Transverse colon (tissue), 4 donors: ENCODE measurements at places on chromosomes 5 and 9. TPM values are rescaled to one million over a fixed set of nuclear protein-coding genes. Genes with fewer than 3 reads are reported as not detected.

The C9orf85 gene
- 6.7 TPM for total RNA-seq

The ORM2 gene
- total RNA-seq, result not detected

The PCDHB6 gene
- 0.14 TPM for total RNA-seq

The LCN15 gene
- total RNA-seq, result not detected

The SPOCK1 gene
- total RNA-seq, result 34.8 TPM

The PLAC8L1 gene
- total RNA-seq, result not detected

The SLC36A3 gene
- not detected for total RNA-seq

The ANGPTL2 gene
- 30.8 TPM for total RNA-seq

The PAPPA gene
- 1.7 TPM for total RNA-seq

The FBP2 gene
- total RNA-seq, result not detected

GRCh38 chr5:56054666-56055065 is 59.9 kb upstream of the IL6ST start:
- DNase-seq, result no peak

- peak; percentile 69 for DNase-seq
These were observed 21.0 kb upstream of the SCGB3A2 start for GRCh38 chr5:147857302-147858129.

DNA sequence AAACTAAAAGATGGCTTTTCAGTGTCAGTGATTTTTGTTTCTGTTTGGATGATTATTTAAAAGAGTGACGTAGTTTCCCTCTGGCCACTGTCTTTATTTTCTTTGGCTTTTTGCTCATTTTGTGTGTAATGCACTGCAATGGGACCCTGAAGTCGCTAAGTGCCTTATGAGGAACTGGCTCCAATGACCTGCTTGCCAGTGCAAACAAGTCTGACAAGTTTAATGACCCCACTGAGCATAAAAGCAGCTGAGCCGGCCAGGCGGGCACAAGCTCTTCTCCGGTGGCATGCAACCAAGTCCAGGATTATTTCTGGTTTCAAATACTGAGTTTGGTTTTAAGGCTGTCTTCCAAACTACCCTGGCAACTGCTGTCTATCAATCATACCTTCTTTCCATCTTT is 15.6 kb upstream of the GNA14 start:
- peak; percentile 54 for DNase-seq

DNA sequence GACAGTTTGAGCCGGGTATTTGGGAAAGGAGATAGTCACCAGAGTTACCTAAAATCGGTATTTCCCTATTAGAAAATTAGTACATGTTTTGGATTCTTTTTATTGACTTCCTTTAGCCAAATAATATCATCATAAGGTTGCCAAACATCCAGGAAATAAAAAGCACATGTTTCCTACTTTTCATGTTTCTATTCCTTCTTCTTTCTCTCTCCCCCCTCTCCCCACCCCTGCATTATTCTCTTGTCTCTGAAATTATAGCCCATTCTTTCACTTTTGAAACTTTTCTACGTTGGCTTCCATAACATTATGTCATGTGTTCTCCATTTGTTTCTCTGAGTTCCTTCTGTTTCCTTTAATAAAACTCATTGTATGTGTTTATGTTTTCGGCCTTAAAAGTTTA is 161.9 kb downstream of the ALDH1A1 start:
- DNase-seq, result no peak

DNA sequence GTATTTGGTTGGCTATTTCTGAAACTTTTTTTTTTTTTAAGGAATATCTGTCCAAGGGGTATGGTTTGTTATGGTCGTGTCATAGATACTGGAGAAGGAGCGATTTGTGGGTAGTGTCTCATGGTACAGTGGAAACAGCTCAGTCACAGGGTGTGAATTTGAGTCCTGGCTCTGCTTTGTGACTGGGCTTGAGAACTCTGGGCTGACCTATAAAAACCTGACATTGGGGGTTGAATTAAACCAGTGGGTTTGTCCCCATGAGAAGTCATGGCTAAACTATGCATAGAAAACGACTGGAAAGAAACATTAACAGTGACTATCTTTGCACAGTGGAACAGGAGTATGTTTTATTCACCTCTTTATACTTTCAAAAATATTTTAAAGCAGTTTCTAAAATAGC is 54.7 kb downstream of the MACROH2A1 start:
- DNase-seq, result no peak

- no peak for DNase-seq
These were observed 126.1 kb downstream of the SNX18 start for GRCh38 chr5:54643685-54644106.

- DNase-seq, result no peak
These were observed 70.0 kb upstream of the SSBP2 start for GRCh38 chr5:81820863-81821262.

GRCh38 chr5:37851305-37851704 is 11.5 kb upstream of the GDNF start:
- no peak for DNase-seq

- no peak for DNase-seq
These were observed 61.8 kb downstream of the MEF2C start for GRCh38 chr5:88821161-88821560.

GRCh38 chr5:33231935-33232334 is 208.8 kb upstream of the TARS1 start:
- no peak for DNase-seq

DNA sequence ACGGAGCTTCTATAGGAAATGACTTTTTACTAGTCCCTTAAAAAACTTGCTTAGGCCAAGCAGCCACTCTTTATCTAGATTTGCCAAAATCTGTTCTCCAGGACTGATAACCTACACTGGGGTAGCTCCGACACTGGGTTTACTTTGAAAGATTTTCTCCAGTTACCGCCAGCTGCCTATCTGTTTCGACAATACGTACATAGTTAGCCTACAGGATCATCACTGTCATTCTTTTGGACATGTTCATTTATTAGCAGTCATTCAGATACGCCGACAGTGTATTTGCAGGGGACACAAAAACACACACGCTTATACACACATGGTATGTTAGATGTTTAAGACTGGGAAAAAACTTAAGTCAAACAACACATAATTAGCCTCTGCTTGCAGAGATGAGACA is 225.7 kb downstream of the DCP2 start:
- DNase-seq, result no peak

GRCh38 chr5:174084691-174085154 is 39.2 kb downstream of the NSG2 start:
- no peak for DNase-seq

- no peak for DNase-seq
These were observed 25.8 kb upstream of the HMCN2 start for GRCh38 chr9:130239741-130240241.

- DNase-seq, result no peak
These were observed 6.0 kb downstream of the POU5F2 start for GRCh38 chr5:93735378-93735777.

DNA sequence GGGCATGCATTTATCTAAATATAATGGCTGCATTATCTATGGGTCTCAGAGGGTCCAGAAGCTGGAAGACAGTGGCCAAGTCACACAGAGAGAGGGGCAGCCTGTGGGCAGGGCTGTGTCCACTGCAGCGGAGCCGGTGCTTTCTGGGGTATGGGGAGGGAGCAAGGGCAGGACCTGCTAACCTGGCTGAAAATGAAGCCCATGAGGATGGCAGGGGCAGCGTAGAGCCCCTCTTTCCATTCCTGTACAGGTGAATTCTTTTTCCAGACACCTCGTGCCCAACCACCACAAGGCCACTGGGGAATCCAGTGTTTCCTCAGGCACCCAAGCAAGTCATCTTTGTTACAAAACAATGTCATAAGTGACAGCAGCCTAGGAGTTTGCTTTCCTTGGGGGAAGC is 305.9 kb upstream of the IRX4 start:
- no peak for DNase-seq

GRCh38 chr9:123371228-123371584 is 15.2 kb downstream of the CRB2 start:
- DNase-seq, result no peak
